ENCODE measurements at places on chromosomes 6 and 20. TPM values are rescaled to one million over a fixed set of nuclear protein-coding genes. Genes with fewer than 3 reads are reported as not detected.
A peak's percentile ranks its signal among the peaks of the same experiment; 100 is the strongest.

- peak; percentile 10 for DNase-seq
Observed at GRCh38 chr6:8387942-8388437, 47.4 kb downstream of the SLC35B3 start.

- DNase-seq, result peak; percentile 28
Observed at GRCh38 chr6:29685718-29686326, 4.9 kb upstream of the ZFP57 start.

DDX43 gene
- total RNA-seq, result not detected

GRCh38 chr6:127198549-127198948, 68.1 kb upstream of the RNF146 start:
- DNase-seq, result no peak

ELOVL2 gene
- 11.3 TPM for total RNA-seq

GRCh38 chr6:66128656-66129055, 421.6 kb upstream of the EYS start:
- no peak for DNase-seq

CPXM1 gene
- 2.0 TPM for total RNA-seq

- peak; percentile 20 for DNase-seq
Observed at GRCh38 chr6:128492386-128492785, 28.0 kb downstream of the PTPRK start.

DNA sequence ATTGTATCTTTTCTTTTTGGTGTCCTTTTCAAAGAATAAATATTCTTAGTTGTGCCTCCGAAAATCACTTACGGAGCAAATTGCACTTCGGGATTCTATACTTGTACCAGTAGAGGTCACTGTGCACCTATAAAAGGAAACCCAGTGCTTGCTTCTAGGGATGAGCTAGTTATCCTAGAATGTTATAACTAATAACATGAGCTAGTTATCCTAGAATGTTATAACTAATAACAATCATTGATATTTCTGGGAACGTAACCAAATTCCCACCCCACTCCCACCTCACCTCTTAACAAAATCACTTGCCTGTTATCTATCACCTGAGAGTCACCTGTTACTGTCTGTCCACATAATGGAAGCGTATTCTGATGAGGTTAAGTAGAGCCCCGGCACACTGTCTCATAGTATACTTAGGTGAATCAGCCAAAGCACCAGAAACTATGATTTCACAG, 126.9 kb upstream of the TIAM2 start:
- DNase-seq, result peak; percentile 56

- DNase-seq, result no peak
Observed at GRCh38 chr20:56796345-56796744, 167.2 kb downstream of the TFAP2C start.
